Activated naive CD8-positive, alpha-beta T cell treated with anti-CD3 and anti-CD28 coated beads, Interleukin-2, amount 50 U/mL, for 24 hours (primary cell): ENCODE measurements at places on chromosomes 12 and 14.

DNA sequence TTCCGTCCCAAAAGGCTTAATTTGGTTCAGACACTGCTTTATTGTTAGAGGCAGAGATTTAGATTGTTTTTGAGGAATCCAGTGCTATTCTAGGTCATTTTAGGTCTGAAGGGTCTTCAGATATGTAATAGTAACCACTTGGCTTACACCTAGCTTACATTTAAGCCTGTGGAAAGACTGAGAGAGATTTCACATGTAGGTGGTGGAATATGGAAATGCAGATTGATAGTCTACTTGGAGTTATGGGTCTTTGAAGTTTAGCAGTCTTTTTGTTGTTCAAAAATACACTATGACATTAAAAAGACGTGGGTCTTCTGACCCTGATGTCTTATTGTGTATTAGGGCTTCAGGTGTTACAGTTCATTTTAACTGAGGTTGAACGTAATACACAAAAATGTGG lies 51.4 kb upstream of the CCT2 start:
- no peak overlapping the region for H3K4me3 ChIP-seq
- H3K4me1 ChIP-seq, result peaks cover 22% of the 10 kb centered on the region
- H3K36me3 ChIP-seq, result peaks cover 17% of the 10 kb centered on the region
- H3K27ac ChIP-seq, result no peak overlapping the region

DNA sequence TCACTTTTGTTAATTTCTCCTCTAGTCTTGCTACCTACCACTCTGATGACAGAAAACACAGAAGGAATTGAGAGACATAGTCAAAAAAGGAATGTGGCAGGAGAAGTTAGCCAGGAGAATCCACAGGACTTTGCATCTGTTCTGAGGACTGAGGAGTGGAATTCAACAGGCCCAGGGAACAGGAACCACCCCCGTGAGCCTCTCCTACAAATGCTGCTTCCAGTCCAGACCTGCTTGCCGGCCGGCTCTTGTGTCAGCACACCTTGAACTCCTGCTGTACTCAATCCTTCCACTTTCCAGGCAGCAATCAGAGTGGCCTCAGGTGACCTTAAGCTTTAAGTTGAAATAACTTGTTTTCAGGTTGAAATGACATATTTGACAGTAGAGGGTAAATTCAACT lies 903.1 kb downstream of the BCL11B start:
- H3K36me3 ChIP-seq, result no peaks in the 10 kb centered on the region
- H3K27me3 ChIP-seq, result no peaks in the 10 kb centered on the region
- H3K27ac ChIP-seq, result no peak overlapping the region
- DNase-seq, result no peak

- H3K4me1 ChIP-seq, result no peaks in the 10 kb centered on the region
- H3K4me3 ChIP-seq, result no peak overlapping the region
- no peak overlapping the region for H3K27ac ChIP-seq
These were observed 25.6 kb downstream of the EMP1 start for GRCh38 chr12:13222076-13222475.

GRCh38 chr12:131135786-131136538 lies 182.3 kb downstream of the ADGRD1 start:
- H3K4me1 ChIP-seq, result no peaks in the 10 kb centered on the region
- no peaks in the 10 kb centered on the region for H3K27me3 ChIP-seq
- DNase-seq, result no peak
- H3K4me3 ChIP-seq, result no peak overlapping the region

DNA sequence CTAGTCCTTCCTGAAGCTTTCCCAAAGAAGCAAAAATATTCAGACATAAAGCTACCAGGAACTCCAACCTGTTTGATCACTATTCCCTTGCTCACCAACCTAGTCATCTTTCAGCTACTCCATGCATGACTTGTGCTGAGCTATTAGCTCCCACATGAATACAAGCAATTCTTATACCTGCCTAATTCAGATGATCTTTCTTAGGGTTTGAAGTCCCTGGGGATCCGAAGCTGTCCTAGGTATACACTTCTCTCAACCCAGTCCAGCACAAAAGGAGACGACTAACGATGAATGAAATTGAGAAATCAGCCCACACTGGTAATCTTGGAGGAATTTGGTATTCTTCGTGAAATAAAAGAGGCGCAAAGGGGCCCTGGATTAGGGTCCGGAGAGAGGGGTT lies 631 bp upstream of the PTGR2 start:
- DNase-seq, result no peak
- peak overlapping the region; percentile 57 for H3K27ac ChIP-seq
- peak overlapping the region; percentile 95 for H3K4me3 ChIP-seq
- peaks cover 21% of the 10 kb centered on the region for H3K4me1 ChIP-seq

GRCh38 chr12:55957106-55957859 lies 8.6 kb downstream of the PMEL start:
- no peak overlapping the region for H3K4me3 ChIP-seq
- peaks cover 21% of the 10 kb centered on the region for H3K36me3 ChIP-seq
- H3K27me3 ChIP-seq, result no peaks in the 10 kb centered on the region
- H3K4me1 ChIP-seq, result peaks cover 9% of the 10 kb centered on the region
- DNase-seq, result no peak

DNA sequence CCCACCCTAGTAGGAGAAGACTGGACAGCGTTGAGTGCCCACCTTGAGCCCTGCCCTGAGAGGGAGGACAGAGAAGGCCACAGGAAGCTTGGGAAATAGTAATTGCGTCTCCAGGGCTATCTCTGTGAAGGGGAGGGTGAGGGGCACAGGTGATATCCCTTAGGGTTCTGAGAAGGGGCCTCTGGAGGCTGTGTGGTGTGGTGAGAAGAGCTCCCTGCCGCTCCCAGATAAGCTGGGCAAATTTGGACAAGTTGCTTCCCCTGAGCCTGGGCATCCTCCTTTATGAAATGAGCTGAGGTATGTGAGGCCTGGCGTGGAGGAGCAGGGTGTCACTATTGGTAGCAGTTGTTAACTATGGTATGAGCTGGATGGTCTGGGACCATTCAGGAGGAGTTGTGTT lies 23.5 kb upstream of the LRP1-AS start:
- H3K4me1 ChIP-seq, result peaks cover 12% of the 10 kb centered on the region
- no peaks in the 10 kb centered on the region for H3K27me3 ChIP-seq
- no peak overlapping the region for H3K27ac ChIP-seq
- no peak overlapping the region for H3K4me3 ChIP-seq

- peaks cover 66% of the 10 kb centered on the region for H3K4me1 ChIP-seq
- DNase-seq, result peak; percentile 18
- peak overlapping the region; percentile 37 for H3K27ac ChIP-seq
- peaks cover 27% of the 10 kb centered on the region for H3K36me3 ChIP-seq
- no peaks in the 10 kb centered on the region for H3K27me3 ChIP-seq
These were observed 337.4 kb upstream of the RGS6 start for GRCh38 chr14:71594821-71595220.

- no peaks in the 10 kb centered on the region for H3K4me1 ChIP-seq
- H3K27ac ChIP-seq, result no peak overlapping the region
- no peak overlapping the region for H3K4me3 ChIP-seq
- H3K27me3 ChIP-seq, result no peaks in the 10 kb centered on the region
These were observed 822.8 kb downstream of the GALC start for GRCh38 chr14:87170179-87170578.

DNA sequence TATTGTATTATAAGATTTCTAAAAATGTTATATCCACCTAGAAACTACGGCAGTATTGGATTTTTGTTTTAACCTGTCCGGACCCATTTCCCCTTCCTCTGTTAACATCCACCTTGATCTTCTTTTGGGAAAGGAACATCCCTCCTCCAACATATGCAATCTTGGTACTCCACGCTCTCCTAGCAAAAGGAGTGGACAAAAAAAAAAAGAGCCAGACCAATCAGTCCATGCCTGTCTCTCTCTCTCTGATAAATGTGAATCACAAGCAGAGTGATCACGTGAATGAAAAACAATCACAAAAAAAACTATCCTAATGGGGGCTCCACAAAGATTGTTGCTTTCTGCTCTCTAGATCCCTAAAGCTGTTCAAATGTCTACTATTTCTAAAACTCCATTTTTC lies 27.1 kb downstream of the OSBPL8 start:
- no peak overlapping the region for H3K27ac ChIP-seq
- peaks cover 44% of the 10 kb centered on the region for H3K4me1 ChIP-seq
- no peak overlapping the region for H3K4me3 ChIP-seq
- H3K27me3 ChIP-seq, result no peaks in the 10 kb centered on the region
- no peak for DNase-seq
- H3K36me3 ChIP-seq, result peaks cover 45% of the 10 kb centered on the region
